ENCODE measurements at places on chromosomes 3 and 15.

DNA sequence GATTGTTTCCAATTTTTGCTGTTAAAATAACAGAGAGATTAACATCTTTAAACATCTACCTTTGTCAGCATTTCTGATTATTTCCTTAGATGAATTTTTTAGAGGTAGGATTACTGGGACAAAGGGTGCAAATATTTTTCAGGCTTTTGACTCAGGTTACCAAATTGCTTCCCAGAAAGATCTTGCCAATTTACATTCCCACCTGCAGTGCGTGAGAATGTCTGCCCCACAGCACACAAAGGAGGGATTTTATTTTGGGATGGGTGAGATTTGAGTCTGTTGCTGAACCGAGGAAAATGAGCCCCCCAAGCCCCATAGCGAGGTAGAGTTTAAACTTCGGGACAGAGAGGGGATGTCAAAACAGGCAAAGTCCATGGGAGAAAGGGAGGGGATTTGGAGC, 25.9 kb upstream of the RNU6-1 start:
- no peak for DNase-seq

GRCh38 chr15:81225161-81225671, 28.5 kb downstream of the IL16 start:
- no peak for DNase-seq

DNA sequence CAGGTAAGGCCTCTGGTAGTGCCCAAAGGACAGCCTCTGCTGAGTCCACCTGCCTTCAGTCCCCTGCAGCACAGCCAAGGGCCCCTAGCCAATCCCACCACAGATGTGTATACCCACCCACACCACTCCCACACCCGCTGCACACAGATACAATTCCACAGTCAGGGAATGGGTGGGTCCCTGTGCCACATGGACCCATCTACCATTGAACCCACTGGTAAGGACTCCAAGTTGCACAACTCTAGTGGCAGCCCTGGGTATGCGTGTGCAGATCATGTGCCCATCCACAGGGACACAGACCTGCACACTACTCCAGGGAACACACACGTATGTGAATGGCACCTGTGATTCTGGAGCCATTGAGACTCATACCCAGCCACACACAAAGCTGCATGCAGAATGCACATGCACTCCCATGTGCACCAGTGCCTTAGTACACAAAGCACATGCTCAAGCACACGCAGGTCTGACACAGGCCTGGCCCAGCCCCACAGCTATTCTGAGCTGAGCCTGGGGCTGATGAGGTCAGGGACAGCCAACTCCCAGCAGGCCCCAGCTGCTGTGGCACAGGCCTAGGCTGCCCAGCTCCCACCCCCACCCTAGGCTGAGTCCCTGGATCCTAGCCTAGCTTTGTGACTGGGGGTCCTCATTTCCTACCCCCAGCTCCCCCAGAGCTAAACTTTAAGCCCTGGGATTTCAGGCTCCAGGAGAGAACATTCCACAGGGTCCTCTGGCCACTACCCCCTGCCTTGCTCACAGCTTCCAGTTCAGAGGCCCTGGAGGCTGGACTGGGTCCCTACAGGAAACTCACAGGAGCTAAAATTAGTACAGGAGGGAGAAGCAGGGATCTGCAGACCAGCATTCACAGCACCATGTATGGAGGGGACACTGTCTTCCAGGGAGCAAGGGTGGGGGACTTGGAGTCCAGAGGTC, 2.7 kb upstream of the ALS2CL start:
- no peak for DNase-seq

GRCh38 chr15:67266870-67267269, 12.3 kb downstream of the IQCH start:
- DNase-seq, result no peak

DNA sequence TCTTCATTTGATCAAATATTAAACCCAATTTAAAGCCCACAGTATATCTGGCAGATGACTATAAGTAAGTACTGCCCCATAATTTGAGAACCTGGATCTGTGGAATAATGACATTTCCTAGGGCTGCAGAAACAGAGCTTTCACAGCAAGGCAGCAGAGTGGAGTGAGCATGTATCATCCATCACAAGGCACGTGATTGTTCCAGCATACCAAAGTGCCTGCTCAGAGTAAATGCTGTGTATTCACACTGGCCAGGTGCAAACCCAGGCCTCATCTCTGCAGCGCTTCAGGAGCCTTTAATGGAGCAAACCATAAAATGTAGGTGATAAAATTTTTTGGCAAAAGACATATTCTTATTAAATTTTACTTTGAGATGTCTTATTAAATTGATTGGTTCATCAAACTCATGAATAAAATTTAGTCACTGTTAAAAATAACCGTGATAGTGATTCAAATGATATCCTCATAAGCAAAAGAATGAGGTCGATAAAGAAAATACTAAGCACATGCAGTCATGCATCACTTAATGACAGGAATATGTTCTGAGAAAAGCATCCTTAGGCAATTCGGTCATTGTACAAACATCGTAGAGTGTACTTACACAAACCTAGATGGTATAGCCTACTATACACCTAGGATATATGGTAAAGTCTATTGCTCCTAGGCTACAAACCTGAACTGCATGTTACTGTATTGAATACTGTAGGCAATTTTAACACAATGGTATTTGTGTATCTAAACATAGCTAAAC, 99.3 kb upstream of the SLC24A5 start:
- no peak for DNase-seq

DNA sequence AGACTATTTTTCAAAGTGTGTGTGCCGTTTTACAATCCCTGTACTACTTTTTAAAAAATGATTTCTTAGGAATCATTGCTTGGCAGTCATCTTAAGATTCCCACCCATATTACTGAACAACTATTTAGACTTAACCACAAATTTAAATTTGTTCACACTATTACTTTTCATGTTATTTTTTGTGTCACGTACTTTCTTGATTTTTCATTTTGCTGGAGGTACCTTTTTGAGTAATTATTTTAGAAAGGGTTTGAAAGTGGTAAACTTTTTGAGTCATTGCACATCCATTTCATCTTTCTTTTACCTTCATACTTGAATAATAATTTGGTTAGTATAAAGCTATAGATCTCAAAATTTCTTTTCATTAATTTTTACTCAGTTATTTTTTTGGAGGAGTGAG, 16.9 kb downstream of the CMTM8 start:
- no peak for DNase-seq

- DNase-seq, result no peak
These were observed 19.4 kb downstream of the GNB5 start for GRCh38 chr15:52171807-52172206.

GRCh38 chr3:114286266-114286665, 7.6 kb upstream of the TIGIT start:
- no peak for DNase-seq

DNA sequence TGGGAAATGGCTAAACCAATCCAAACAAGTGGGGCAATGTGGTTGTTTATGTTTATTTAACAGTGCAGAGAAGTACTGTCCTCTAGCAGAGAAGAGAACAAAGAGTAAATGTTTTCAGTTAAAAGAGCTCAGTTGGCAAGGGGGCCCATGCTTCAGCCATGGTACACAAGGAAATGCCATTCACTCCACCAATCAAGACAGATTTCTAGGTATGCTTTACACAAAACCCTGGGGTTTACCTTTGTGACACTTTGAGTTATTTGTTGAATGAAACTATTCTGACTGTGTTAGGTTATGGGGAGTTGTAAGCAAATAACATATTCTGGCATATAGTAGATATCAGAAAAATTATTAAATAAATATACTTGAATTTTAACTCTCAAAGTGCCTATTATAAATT, 228.5 kb upstream of the MME start:
- DNase-seq, result no peak

DNA sequence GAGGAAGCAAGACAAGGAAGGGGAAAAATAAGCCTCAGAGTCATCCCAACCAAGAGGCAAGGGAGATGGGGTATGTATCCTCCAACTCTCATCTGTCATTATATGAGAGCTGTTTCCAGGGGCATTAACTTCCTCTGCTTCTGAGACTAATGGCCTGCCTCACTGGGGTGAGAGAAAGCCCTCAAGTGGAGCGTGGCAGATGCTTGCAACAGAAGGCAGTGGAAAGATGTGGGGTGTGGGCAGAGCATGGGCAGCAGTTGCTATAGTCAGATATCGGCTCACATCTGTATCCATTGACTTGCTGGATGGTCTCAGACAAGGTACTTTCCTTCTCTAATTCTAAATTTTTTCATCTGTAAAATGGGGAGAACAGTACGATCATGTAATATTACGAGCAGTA, 81.7 kb upstream of the PLCL2 start:
- DNase-seq, result no peak

GRCh38 chr3:11929531-11929930, 74.7 kb upstream of the SYN2 start:
- DNase-seq, result no peak

GRCh38 chr3:23594894-23595670, 210.7 kb upstream of the UBE2E1 start:
- no peak for DNase-seq

DNA sequence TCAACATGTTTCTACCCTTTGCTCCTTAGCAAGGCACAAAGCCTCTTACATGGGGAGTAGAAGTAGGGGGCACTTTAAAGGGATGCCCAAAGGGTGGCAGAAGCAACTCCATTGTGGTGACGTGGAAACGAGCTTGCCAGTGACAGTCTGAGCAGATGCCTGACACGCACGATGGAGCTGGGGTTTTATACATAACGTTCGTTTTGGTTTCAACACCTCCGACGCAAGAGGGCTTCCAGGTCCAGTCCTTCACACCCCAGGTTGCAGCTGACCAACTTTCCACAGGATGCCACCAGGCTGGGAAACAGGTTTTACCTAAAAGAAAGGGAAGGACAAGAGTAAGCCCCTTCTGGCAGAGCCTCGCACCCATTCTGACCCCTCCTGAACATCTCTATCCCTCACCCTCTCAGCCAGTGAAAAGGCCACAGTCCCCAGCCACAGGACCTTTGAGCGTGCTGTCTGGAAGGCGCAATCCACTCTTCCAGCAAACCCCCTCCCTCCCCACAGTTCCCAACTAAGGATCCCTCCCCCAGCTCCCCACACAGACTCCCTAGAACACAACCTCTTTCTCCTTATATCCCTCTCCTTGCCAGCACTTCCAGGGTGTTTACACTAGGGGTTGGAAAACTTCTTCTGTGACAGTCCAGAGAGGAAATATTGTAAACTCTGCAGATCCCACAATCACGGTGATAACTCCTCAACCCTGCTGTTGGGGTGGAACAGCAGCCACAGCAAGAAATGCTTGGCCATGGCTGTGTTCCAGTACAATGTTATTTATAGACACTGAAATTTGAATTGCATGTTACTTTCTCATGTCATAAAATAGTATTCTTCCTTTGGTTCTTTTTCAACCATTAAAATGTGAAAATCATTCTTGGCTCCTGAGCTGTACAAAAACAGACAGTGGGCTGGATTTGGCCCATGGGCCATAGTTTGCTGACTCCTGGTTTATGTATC, 36.2 kb downstream of the FAM174B start:
- DNase-seq, result no peak

DNA sequence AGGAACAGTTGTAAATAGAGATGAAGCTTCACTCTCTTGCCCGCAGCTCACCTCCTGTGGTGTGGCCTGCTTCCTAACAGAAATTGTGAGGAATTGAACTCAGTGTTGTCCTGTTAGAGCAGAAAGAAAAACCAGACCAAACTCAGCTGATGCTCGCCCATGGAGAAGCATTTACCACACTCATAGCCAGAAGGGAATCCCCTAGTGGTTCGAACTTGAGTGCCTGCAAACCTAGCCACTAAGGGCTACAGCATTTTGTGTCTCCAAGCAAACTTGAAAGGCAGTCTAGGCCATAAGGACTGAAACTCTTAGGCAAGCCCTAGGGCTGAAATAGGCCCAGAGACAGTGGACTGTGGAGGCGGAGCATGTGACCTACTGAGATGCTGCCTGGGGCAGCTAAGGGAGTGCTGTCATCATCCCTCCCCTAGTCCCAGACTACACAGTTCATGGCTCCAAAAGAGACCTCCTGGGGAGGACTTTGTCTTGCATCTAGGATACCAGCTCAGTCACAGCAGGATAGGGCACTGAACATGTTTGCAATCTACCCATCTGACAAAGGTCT, 44.5 kb upstream of the MCTP2 start:
- DNase-seq, result no peak

- no peak for DNase-seq
These were observed 880.8 kb downstream of the ROBO1 start for GRCh38 chr3:78887029-78887428.

DNA sequence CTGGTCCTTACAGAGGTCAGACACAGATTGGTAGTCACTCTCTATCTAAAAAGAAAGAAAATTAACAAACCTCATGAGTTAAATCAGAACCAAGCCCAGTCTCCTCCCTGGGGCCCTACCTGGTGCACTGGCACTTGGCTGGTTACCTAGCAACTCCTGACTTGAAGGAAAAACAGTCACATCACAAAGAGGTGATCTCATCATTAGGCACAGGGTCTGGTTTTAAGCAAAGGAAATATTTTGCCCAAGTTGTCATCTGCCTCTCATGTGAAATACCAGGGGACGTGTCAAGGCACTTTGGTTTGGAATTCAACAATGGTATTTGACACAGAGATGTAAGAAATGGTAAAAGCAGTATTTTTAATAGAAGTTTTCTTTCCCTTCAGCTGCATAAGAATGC, 47.7 kb upstream of the FMN1 start:
- peak; percentile 7 for DNase-seq

- DNase-seq, result no peak
These were observed 470.1 kb upstream of the ALCAM start for GRCh38 chr3:104896624-104897023.

GRCh38 chr3:69998759-69999139, 784 bp upstream of the SAMMSON start:
- DNase-seq, result no peak

DNA sequence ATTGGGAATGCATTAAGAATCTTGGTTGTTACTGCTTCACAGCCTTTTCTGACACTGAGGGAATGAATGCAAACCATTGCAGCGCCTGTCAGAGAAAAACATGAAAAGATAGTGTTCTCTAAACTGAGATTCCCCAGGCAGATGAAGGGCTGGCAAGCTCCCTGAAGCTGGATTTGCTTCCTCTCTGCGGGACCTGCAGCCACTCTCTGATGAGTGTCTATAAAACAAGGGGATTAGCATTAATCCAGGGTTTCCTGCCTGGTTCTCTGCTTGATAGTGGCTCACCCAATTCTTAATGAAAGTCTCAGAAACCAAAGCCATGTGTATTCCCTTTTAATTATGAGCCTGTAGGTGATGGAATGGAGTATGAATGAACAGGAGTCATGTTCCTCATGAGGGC, 344.3 kb upstream of the UMPS start:
- DNase-seq, result no peak

GRCh38 chr3:183701744-183702143, 4.1 kb downstream of the YEATS2 start:
- DNase-seq, result no peak

GRCh38 chr3:124714223-124714853, 15.9 kb upstream of the UMPS start:
- DNase-seq, result no peak

GRCh38 chr15:89457086-89457485, 39.3 kb downstream of the RHCG start:
- DNase-seq, result peak; percentile 58

DNA sequence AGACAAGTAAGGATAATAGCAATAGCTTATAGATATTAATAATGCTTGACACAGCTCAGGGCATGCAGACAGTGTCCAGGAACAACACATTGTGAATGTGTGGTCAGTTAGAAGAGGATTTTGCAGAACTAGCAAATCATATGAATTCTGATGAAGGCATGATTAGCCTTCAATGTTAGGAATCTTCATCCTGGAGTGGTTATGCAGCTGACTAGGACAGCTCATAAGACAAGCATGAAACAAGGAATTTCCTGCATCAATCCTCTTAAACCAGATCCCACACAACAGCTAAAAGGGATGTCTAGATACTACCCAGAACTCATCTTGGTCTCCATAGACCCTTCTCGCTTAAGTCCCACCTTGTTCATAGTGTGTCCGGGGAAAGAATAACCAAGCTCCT, 499.0 kb upstream of the ATP11B start:
- DNase-seq, result no peak

GRCh38 chr3:111284503-111285183, 213.0 kb downstream of the NECTIN3 start:
- no peak for DNase-seq
